T-cell (primary cell): ENCODE measurements at places on chromosomes 4 and X.

GRCh38 chr4:181432335-181432734 lies 810.9 kb upstream of the TENM3 start:
- DNase-seq = no peak

DNA sequence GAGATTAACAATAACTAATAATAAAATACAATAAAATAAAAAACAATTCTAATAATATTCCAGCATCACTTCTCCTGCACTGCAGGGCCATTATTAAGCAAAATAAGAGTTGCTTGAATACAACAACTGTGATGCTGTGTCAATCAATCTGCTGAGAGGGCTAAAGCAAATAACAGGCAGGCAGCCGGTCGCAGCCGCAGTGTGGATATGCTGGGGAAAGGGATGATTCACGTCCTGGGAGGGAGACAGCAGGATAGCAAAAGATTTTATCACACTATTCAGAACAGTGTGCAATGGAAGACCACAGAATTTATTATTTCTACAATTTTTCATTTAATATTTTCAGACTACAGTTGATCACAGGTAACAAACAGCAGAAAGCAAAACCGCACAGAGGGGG lies 76.5 kb upstream of the SMARCAD1 start:
- no peak for DNase-seq

DNA sequence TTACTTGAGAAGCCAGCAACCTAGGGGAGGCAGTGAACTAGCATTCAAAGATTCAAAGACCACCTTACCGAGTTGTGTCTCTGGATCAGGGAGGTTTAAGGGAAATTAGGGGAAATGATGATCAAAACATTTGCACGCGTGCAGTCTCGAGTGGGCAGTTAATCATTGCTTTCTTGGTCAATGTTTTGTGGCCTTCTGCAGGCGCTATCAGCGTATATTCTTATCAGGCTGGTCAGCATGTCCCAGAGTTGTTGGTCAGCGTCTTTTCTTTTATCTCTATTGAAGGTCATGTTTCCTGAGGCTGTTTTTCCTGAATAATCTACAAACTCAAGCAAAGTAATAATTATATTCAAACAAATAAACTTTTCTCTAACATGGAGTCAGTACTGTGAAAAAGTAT lies 84.0 kb upstream of the ZNF81 start:
- no peak for DNase-seq

DNA sequence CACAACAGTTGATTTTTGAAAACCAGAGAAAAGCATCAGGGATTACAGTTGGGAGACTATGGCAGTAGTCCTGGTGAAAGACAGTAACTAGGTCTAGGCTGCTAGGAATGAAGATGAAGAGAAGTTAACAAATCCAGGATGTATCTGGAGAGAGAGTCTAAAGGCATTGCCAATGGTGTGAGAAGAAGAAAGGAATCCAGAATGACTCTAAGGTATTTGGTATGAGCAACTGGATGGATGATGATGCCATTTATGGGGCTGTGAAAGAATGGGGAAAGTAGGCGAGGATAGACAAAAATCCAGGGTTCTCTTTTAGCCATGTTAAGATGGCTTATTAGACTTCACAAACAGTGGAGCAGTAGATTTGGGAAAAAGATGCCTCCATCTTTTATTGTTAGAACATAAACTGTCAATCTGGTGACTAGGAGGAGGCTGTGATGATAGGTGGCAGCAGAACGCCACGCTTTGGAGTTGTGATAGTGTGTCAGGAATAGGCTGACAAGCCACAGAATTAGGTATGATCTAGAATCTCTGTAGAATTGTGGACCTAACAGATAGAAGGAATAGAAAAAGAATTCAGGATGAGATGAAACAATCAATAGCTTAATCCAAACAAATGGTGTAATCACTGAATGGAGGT lies 27.3 kb upstream of the JADE1 start:
- DNase-seq = peak; percentile 74

DNA sequence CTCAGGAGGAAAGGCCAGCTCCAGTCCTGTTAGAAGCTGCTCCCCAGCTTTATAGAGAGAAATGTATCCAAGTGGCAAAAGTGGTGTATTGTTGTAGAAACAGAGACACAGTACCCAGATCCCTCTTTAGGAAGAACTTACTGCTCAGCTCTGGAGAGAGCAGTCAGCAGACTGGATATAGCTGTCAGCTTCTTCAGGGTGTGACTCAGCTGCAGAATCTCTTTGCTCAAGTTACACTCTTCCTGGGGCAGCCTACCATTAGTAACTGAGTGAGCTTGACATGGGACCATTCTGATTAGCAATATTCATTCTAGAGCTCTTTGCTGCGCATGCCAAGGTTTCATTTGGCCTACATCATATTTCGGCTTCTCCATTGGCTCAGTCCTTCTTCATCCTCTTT lies 40.5 kb downstream of the ATP1B4 start:
- DNase-seq = no peak

- DNase-seq = no peak
Observed at GRCh38 chrX:74925225-74926088, at the start of gene NEXMIF. Gene NEXMIF, minus strand, starts transcription at chrX:74925452.

DNA sequence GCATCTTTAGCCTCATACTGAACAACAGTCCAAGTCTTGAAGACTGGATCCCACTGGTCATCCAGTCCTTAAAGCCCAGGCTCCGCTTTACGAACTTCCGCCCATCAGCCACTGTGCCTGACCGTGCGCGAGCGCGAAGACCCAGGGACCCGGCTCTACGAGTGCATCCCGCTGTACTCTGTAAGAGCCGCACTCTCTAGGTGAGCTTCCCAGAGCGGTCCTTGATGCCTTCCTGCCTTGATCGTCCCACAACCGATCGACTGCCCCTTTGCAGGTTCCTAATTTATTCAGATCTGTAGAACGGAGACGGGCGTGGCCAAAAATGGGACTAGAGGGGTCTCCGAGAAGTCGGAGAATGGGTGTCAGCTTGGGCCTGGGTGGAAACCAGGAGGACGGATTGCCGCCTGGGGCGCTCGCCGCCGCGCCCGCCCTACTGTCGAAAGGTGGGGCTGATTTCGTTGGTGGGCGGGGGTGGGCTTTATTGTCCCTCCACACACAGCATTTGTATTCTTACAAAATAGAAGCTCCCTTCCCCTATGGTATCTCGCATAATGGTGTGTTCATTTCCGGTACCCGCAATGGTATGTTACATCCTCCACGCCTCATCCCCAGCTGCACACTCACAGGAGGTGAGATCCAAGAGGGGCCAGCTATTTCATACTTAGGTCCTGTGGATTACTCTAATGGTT lies 42.3 kb upstream of the FAM156A start:
- no peak for DNase-seq

GRCh38 chr4:32226204-32226603 lies 1506.0 kb downstream of the PCDH7 start:
- DNase-seq = no peak

DNA sequence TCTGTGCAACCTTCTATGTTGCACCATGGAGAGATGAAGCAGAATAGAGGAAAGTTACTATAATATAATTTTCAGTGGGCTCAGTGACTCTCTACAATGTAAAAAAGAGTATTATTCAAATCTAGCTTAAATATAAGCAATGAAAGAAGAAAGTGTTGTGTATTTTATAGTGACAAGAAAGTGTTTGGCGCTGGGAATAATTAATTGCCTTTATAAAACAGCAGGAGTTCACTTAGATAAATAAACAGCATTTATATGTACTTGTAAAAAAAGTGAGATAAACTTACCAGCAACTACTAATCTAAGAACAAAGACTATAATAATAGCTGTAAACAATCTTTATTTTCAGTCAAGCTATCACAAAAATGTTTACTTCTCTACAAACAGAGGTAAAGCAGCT lies 488.9 kb upstream of the PCDH10 start:
- no peak for DNase-seq
